ENCODE measurements at places on chromosomes 3 and 15.

- DNase-seq: peak; percentile 23
Measured at GRCh38 chr3:187473778-187474406, 105.7 kb downstream of the RTP4 start.

- DNase-seq: no peak
Measured at GRCh38 chr3:9099702-9100512, 136.6 kb upstream of the RAD18 start.

GRCh38 chr15:44011238-44011854 lies 183.7 kb downstream of the FRMD5 start:
- DNase-seq: no peak

- DNase-seq: no peak
Measured at GRCh38 chr3:108518895-108519294, 8.5 kb upstream of the MYH15 start.

- no peak for DNase-seq
Measured at GRCh38 chr15:71800835-71801745, 9.3 kb upstream of the NR2E3 start.

- no peak for DNase-seq
Measured at GRCh38 chr15:45784656-45785055, 149.8 kb downstream of the SQOR start.
